LoVo (cell line): ENCODE measurements at places on chromosomes 16 and 17.

- peak; percentile 35 for DNase-seq
Measured at GRCh38 chr17:73359987-73360410, 48.2 kb upstream of the CDC42EP4 start.

- no peak for DNase-seq
Measured at GRCh38 chr16:50747207-50747956, 5.5 kb downstream of the CYLD start.

GRCh38 chr16:55325080-55325447 lies 1.1 kb downstream of the IRX6 start:
- no peak for DNase-seq

- DNase-seq, result no peak
Measured at GRCh38 chr16:30459456-30459855, 13.1 kb upstream of the ITGAL start.

GRCh38 chr16:68088130-68088972 lies 3.2 kb downstream of the NFATC3 start:
- no peak for DNase-seq

DNA sequence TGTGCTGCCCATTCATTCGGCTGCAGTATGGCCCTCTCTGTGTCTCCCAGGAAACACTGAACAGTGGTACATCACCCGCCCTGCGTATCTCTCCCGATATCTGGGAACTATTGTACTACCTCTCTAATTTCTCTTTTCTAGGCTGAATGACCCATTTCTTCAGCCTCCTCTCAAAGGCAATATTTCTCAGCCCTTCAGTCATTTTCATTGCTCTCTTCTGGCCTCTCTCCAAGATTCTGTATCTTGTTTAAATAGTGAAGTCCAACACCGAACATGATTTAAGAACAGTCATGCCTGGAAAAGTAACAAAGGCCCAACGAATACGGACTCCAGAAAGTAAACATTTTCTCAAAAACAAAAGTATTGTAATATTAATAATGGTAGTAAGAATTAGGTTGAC lies 220.1 kb downstream of the ZFHX3 start:
- no peak for DNase-seq

DNA sequence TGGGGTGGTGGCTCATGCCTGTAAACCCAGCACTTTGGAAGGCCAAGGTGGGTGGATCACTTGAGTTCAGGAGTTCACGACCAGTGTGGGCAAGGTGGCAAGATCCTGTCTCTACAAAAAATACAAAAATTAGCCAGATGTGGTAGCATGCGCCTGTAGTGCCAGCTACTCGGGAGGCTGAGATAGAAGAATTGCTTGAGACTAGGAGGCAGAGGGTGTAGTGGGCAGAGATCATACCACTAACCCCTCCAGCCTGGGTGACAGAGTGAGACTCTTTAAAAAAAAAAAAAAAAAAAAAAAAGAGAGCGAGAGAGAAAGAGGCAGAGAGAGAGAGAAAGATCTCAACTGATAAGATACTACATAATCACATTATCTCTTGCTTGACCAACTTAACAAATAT lies 45.9 kb downstream of the KANSL1 start:
- no peak for DNase-seq

DNA sequence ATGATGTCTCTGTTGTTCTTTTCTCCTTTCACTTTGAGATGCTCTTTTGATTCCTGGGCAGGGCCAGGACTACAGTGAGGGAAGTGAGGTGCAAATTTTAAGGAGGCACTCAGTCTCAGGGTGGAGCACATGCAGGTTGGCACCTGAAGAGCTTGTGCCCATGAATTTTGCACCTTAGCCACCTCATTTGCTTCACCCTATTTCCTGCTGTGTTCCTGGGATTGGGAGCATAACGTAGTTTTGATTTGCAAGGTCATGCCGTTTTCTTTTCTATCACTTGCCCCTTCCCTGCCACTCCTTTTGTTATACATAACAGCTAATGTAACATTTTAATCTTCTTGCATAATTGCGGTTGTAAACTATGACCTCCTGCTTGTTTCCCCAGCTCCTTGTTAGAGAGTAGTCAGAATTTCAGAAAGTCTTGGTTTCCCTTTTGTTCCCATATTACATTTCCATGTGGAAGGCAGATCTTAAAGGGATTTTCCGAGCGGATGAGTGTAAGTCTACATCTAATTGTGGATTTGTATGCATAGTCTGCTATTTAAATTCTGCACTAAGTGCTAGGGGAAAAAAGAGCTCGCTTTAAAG lies 9.8 kb downstream of the PMFBP1 start:
- DNase-seq, result no peak

DNA sequence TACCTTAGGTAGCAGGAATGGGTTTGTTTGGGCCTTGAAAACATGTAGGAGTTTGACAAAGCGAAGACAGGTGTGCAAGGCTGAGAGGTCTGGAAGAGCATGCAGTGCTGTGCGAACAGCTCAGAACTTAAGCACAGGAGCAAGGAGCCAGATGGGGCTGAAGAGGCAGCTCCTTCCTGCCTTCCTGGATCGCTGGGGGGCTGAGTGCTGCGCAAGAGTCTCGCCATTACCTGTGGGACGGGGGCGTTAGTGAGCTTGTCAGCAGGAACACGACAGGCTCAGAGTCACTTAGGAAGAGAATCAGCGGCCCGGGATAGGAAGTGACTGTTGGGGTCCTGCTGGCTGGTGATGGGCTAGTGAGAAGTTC lies 464 bp upstream of the MRM1 start:
- peak; percentile 4 for DNase-seq

GRCh38 chr17:43907425-43907981 lies at the start of gene MPP2:
TSS of gene MPP2 (minus strand) at chr17:43907536. CDS start at chr17:43904460, 3,076 bp downstream.
- DNase-seq, result no peak

- DNase-seq, result no peak
Measured at GRCh38 chr17:72603420-72604242, 482.8 kb downstream of the SOX9 start.

DNA sequence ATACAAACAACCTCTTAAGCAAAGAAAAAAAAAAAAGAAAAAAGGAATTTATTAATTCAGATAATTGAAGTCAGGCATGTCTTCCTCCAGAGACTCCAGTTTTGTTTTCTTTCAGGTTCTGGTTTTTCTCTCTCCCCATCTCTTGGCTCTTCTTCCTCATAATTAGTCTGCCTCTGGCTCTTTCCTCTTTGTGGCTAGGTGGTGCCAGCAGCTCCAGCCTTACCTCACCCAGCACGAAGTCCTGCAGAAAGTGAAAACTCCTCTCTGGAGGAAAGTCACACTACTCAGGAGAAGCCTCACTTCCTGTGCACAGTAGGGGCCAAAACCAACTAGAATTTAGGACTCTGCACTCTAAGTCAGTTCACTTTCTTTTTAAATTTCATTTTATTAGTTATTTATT lies 10.3 kb upstream of the NFAT5 start:
- DNase-seq, result no peak

- no peak for DNase-seq
Measured at GRCh38 chr16:12628536-12628935, 175.2 kb downstream of the CPPED1 start.

DNA sequence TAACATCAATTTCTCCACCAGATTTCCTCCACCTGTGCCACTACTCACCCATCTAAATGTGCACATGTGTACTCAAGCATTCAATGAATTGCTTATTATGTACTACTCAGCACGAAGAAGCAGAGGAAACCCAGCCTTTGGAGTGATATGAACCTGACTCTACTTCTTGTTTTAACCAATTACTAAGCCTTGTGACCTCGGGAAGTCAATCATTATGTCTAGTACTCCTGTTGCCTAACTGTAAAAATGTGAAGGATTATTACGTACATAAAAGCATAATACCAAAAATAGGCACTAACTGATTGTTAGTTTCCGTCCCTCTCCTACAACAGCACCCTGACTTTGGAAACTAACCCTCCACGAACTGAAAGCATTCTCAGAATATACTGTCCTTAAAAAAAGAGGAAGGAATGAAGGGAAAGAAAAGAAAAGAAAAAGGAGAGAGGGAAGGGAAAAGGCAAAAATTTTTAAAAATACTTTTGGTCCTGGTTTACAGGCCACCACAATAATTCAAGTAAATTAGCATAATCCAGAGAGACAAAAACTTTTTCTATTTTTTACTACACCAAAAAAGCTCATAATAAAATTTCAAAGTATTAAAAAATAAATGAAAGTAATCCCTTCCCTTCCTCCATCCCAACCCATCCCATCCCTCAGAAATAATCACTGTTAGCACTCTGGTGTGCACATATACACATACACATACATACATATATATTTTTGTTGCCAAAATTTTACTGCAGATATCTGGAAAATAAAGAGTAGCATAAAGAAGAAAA lies 53.6 kb downstream of the KANSL1 start:
- no peak for DNase-seq

GRCh38 chr16:65445313-65446260 lies 323.7 kb upstream of the CDH11 start:
- DNase-seq, result no peak

DNA sequence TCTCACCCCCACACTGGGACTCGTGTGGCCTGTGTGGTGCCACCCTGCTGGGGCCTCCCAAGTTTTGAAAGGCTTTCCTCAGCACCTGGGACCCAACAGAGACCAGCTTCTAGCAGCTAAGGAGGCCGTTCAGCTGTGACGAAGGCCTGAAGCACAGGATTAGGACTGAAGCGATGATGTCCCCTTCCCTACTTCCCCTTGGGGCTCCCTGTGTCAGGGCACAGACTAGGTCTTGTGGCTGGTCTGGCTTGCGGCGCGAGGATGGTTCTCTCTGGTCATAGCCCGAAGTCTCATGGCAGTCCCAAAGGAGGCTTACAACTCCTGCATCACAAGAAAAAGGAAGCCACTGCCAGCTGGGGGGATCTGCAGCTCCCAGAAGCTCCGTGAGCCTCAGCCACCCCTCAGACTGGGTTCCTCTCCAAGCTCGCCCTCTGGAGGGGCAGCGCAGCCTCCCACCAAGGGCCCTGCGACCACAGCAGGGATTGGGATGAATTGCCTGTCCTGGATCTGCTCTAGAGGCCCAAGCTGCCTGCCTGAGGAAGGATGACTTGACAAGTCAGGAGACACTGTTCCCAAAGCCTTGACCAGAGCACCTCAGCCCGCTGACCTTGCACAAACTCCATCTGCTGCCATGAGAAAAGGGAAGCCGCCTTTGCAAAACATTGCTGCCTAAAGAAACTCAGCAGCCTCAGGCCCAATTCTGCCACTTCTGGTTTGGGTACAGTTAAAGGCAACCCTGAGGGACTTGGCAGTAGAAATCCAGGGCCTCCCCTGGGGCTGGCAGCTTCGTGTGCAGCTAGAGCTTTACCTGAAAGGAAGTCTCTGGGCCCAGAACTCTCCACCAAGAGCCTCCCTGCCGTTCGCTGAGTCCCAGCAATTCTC lies 27.4 kb downstream of the STH start:
- no peak for DNase-seq

GRCh38 chr16:53944025-53944424 lies 240.1 kb downstream of the FTO start:
- no peak for DNase-seq

GRCh38 chr17:58870747-58871146 lies 115.1 kb downstream of the PPM1E start:
- DNase-seq, result peak; percentile 9

DNA sequence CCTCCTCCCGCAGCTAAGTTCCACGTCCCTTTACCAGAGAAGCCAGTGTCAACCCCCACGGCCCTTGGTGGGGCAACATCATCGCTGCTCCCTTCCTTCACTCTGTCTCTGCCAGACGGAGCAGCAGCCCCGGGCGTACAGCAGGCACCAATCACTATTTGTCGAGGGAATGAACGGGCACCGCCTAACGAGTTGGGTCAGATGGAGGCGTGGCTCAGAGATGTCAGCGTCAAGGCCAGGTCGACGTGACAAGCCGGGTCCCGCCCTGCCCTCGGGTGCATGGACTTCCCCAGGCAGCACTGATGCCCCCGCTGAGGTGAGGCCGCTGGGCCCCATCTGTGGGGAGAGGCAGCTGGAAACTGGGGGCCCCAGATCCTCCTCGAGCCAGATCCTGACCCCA lies 50.0 kb downstream of the CBFA2T3 start:
- DNase-seq, result no peak

- peak; percentile 91 for DNase-seq
Measured at GRCh38 chr16:31713071-31713944, 160.3 kb upstream of the ZNF267 start.

GRCh38 chr16:3575491-3575890 lies 1.7 kb downstream of the NLRC3 start:
- DNase-seq, result no peak

DNA sequence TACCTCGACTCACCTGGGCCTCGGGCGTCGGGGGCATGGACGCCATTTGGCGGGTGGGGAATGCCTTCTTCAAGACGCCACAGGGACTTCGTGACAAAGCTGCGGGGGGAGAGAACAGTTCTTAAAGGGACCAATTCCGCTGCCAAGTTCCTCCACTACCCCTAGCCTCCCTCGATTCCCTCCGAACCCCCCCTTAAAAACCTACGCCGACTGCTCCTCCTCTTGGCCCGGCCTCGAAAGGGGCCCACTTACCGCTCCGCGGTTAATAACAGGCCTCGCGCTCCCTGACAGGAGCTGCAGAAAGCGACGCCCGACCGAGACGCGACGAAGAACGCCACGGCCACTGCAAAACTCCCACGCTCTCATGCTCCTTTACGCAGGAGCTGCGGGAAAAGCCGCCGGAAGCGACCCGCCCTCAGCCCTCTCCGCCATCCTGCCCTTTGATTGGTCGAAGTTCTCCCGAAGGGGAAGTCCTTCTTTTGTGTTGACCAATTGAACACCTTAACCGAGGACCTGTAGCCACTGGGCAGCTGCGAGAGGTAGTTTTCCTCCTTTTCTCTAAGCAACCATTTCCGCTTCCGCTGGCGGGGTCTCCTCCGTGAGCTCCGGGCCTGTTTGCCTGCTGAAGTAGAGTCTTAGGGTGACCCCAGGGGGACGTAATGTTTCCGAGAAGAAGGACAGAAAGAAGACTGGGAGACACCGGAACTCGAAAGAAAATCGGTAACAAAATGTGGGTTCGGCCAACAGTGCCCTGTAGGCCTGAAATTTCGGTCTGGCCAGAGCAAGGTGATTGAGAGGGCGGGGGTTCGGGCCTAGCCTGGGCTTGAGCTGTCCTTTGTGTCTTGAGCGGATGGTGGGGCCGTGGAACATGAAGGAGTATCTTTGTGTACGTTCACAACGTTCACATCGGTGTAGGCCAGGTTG lies at the start of the genes NAA60 and ZNF597:
NAA60 (plus strand) TSS at position 573 of the 924 bp plus-strand sequence. CDS start 32,548 bp downstream, outside the sequence.
ZNF597 (minus strand) TSS at position 397 of the 924 bp plus-strand sequence; CDS start at position 46, 351 bp downstream.
- DNase-seq, result peak; percentile 86

- no peak for DNase-seq
Measured at GRCh38 chr17:50312308-50312707, 33.6 kb upstream of the XYLT2 start.

- DNase-seq, result no peak
Measured at GRCh38 chr17:57158325-57158724, 73.3 kb downstream of the AKAP1 start.

GRCh38 chr17:55769625-55770000 lies 18.8 kb downstream of the PCTP start:
- DNase-seq, result no peak

GRCh38 chr17:82938486-82938872 lies 98.7 kb upstream of the ZNF750 start:
- DNase-seq, result no peak

GRCh38 chr17:39536468-39536867 lies 71.3 kb downstream of the NEUROD2 start:
- no peak for DNase-seq

GRCh38 chr16:674968-675883 lies at the start of gene RHBDL1:
TSS of gene RHBDL1 (plus strand) at chr16:675671. CDS start at chr16:675791, 120 bp downstream.
- DNase-seq, result no peak
